Cortex of kidney (tissue), 1 donor: ENCODE measurements at places on chromosomes 1 and 21.

DNA sequence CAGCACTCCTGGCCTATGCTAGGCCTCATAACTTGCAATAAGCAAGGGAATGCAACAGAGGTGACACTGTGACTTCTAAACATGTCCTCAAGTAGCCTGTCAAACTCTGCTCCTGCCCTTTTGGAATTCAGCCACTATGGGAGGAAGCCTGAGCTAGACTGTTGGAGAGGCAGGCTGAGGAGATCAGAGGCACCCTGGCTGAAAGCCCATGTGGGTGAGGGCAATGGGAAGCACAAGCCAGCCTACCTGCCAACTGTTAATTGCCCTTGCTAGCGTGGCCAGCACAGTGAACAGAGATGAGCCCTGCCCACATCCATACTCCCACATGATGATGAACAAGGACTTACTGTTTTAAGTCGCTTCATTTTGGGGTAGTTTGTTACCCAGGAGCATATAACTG, 17.7 kb downstream of the GNB1 start:
- no peak for DNase-seq

DNA sequence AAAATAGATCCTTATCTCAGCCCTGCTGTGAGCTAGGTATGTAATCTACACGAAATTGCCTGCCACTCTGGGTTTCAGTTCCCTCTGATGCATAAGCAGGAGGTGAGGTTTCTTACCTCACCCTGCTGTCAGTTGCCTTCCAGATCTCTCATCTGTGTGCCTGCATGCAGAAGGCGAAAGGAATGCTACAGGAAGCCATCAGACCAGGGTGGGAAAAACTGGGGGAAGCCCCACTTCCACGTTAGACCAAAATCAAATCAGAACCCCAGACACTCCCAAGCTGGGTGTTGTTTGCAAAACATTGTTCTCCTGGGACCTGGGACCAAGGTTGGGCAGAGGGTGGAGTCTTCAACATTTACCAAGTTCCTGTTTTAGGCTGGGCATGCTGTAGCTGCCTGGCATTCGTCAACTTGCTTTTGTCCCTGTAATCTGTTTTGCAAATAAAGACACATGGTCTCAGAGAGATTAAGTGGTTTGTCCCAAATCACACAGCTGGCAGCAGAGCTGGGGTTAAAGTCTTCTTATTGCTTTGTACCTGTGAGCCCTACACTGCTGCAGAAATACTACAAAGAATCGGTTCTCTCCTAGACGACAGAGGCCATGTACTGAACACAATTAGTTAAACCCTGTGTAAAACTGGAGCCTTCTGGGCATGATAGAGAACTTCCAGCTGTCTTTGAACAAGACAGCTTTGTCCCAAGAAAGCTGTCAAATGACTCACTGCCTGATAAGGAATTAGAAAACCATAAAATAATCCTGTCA, 389.7 kb upstream of the RUNX1 start:
- no peak for DNase-seq

DNA sequence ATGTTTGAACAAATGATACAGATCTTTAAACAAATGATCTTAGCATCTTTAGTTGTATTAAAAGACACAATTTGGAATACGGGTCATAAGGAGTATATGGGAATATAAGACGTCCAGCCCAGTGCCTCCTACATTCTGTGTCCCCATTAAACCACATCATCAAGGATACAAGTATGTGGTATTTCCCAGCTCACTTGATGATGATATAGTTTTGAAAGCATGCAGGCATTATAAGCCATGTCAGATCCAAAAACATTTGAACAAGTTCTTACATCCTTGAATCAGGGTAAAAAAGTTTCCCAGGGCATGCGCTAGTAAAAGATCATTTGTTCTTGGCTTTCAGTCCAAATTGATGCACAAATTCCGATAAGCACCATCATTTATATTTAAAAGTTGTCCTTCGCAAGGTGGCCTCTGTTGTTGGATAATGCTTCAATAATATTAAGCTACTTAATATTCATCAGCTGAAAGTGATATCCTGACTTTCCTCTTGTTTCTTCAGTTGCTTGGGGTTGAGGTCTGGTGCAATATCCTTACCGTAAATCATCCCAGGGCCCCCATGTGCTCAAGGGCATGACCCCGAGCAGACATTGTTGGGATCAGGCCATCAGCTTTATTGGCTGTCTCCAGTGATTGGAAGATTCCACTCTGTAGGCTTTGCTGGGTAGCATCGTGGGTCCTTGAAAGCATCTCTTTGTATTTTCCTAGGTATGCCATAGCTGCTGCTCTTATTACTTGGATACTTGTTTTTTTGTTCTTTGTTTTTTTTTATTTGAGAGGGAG, 61.8 kb downstream of the CENPF start:
- no peak for DNase-seq

GRCh38 chr1:10225573-10225972, 15.2 kb downstream of the KIF1B start:
- DNase-seq: no peak

- DNase-seq: no peak
Observed at GRCh38 chr1:55311057-55311641, 96.0 kb upstream of the USP24 start.

GRCh38 chr1:222523852-222524251, 24.1 kb downstream of the HHIPL2 start:
- no peak for DNase-seq

DNA sequence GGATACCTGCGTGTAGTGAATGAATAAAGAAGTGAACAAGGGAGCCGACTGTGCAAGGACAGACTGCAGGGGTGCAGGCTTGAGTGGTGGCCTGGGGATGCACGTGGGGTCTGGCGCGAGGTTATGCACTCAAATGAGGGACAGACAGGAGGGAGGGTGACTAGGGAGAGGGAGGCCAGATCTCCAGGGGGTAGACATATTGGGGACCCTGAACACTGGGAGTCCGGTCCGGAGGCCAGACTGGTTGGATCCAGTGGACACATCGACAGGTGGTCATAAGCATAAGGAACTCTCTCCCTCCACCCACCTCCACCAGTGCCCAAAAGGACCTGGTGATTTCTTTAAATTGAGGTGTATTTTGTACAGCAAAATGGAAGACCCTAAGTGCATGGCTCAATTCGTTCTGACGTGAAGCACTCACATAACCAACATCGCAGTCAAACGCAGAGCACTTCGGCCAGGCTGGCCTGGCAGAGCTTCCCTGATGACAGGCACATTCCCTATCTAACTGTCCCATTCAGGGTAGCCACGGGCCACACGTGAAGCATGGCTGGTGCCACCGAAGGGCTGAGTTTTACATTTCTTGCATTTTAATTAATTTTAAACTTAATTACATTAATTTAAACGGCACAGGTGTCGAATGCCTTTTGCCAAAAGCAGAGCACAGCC, 14.0 kb downstream of the WNT3A start:
- DNase-seq: no peak

GRCh38 chr1:3471356-3472087, 17.1 kb downstream of the ARHGEF16 start:
- no peak for DNase-seq

- no peak for DNase-seq
Observed at GRCh38 chr1:61054601-61054993, 27.8 kb upstream of the NFIA start.

DNA sequence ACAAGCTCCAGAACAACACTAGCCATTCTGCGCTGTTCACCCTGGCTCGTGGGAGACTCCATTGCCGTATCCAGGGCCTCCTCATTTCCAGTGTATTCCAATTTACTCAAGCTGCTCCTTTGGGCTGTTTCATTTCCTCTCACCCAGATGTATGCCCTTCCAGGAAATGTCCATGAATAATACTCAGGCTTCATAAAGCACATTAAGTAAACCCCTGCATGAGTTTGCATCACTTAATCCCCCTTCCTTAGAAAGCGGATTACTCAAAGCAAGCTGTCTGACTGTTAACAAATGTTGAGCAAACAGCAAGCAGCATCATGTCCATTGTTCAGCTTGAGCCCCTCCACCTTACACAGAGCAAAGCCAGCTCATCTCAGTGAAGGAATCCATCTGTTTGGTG, 403.6 kb upstream of the PBX1 start:
- no peak for DNase-seq

GRCh38 chr1:180951186-180951745, 38.6 kb downstream of the KIAA1614 start:
- no peak for DNase-seq

DNA sequence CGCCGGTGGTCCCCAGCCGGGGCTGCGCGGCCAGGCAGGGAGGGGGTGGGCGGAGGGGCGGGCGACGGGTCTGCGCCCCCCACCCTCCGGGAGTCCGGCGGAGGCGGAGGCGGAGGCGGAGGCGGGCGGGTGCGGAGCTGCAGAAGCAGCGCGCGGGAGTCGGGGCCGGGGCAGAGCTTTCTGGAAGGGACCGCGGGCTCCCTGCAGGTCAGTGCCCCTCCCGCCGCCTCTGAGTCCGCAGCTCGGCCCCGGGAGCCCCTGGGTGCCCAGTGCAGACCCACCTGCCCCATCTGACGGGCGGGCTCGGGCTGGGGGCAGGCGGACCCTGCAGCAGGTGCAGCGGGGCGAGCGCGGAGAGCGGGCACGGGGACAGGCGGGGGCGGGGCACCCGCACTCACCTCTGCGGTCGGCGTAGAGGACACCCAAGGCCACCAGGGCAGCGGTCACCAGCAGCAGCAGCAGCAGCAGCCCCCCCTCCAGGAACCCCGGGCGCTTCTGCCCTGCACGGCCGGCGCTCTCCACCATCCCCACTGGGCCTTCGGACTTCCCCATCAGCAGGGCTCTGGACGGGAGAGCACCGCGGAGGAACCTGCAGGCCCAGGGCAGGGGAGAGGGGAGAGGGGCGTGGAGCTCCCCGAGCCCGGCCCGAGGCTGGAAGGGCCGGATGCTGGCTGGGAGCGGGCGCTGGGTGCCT, 3.7 kb downstream of the MMEL1 start:
- DNase-seq: no peak

DNA sequence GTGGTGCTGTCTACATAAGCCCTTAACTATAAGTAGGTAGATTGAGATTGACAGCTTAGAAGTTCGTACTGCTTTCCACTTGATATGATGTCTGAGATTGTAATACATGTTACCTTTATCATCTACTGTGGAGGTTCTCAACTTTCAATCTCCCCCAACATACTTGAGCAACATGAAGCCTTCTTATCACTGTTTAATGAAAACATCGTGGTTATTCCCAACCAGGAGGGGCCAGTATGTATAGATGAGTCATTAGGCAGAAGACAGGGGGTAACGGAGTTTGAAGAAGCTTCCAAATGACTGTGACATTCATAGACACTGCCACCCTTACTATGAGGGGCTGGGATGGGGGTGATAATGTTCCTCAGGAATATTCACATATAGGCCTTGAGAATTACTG, 36.0 kb downstream of the CENPF start:
- DNase-seq: no peak

DNA sequence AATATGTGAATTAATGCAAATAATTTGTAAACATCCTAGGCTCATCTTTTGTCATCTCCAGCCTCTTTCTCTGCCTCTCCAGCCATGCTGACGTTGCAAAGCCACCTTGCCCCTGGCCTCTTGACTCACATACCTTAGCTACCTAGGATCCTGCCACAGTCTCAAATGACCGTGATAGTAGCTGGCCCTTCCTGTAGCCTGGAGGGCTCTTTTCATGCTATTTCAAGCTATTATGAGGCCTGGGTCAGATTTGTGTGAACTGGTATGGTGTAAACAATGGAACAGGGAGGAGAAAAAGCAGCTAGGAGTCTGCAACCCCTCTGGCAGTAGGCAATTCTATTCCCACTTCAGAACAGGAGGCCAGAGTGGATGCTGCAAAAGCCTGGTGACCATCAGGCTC, 337.7 kb downstream of the DISC1 start:
- no peak for DNase-seq

- DNase-seq: no peak
Observed at GRCh38 chr1:41363591-41364320, 2.5 kb downstream of the FOXO6 start.

DNA sequence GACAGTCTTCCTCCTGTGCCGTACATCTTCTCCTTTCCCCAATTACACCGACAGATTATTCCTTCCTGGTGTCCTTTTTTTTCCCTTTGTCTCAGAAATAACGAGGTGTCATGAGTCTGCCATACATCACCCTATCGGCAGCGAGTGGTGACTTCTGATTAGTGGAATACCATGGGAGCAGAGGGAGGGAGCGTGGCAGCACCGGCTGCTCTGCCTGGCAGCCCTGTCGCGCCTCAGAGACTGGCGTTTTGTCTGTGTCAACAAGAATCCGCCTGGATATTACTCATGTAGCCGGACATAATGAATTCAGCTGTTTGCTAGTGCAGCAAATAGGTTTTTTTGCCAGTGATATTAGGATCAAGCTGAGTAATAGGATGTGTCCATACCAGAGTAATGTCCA, 51.8 kb downstream of the UTP25 start:
- DNase-seq: no peak

DNA sequence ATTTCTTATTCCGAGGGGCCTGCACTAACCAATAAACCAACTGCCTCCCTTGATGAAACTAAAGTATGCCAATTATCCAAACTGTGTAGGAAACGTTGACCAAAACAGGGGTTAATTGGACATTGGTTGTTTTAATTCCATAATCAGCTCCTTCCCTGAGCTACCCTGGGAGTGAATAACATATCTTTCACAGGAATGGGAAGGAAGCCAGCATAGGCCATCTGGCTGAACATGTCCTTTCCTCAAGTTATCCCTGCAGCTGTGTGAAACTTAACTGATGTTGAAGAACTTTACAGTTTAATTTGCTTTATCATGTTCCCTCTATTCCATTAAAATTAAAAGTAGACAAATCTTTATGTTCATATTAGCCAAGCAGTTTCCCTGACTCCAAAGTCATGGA, 75.4 kb downstream of the NRIP1 start:
- no peak for DNase-seq

GRCh38 chr1:228794810-228795209, 59.5 kb downstream of the RHOU start:
- no peak for DNase-seq

GRCh38 chr1:206600527-206600926, 11.7 kb downstream of the EIF2D start:
- DNase-seq: no peak

DNA sequence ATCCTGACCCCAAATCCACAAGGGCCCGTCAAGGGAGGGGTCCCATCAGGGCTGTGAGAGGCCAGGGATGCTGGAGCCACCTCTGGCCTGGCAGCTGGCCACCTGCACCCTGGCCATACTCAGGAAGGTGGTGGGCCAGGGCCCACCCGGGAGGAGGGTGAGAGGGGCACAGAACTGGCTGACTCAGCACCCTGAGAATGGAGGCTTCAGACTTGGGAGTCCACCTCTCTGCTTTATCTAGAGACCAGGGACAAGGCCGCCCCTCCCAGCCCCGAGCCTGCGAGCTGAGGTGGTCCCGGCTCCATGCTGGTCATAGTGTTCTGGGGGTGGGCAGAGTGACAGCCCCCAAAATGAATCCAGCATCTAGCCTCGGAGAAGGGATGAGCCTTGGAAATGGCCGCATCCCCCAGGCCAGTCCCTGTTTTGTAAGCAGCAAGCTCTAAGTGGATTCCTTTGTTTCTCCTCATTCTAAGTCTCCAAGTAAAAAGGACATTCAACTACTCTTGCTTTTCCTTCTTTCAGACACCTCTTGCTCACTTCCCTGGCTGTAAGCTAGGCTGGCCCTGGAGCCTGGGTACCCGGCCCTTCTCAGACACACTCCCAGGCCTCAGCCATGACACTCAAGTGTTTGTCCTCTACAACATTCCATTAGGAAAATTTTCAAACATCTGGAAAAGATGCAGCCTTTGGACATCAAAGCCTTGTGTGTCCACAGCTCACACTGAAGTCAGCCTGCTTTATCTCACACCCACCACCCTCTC, 12.3 kb downstream of the WNT3A start:
- DNase-seq: no peak
